ENCODE measurements at places on chromosomes 6 and 20.

DNA sequence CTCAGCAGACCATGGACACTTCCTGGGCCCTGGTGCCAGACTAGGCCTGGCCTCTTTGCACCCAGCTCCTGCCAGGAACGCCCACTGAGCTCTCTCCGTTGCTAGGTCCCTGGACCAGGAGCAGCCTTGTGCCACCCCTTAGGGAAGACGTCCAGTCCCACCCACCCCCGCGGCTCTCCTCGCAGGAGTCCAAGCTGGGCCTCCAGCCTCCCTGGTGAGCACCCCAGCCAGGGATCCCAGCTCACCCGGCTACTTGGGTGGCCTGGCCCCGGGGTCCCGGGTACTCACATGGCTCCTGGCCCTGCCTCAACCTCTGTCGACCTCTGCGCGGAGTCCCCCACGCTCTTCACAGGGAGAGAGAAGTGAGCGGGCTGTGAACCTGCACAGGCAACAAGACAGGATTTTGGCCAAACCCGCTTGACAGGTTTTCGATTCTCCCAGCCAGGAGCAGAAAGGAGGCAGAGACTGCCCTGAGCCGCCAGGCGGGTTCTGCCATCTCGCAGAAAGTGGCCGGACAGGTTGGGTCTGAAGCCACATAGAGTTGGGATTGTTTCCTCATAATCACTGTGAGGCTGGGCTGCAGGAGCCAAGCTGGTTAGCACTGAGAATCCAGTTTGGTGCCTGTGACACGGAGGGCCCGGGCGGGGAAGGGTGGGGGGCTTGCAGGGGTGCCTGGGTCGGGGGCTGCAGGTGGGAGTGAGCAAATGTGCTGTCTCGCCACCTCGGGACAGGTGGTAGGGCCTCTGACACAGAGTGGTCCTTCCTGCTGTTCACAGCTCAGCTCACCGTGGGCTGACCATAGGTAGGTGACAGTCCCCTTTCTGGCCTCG, at the start of gene RBBP8NL:
TSS of gene RBBP8NL (minus strand) at position 368 of the 830 bp plus-strand sequence. CDS start 7,892 bp downstream, outside the sequence.
- DNase-seq, result no peak

- no peak for DNase-seq
Measured at GRCh38 chr6:113432521-113433334, 424.4 kb upstream of the MARCKS start.

- no peak for DNase-seq
Measured at GRCh38 chr6:147829835-147830234, 321.3 kb downstream of the SAMD5 start.

- DNase-seq, result no peak
Measured at GRCh38 chr6:12392490-12392889, 102.3 kb downstream of the EDN1 start.

DNA sequence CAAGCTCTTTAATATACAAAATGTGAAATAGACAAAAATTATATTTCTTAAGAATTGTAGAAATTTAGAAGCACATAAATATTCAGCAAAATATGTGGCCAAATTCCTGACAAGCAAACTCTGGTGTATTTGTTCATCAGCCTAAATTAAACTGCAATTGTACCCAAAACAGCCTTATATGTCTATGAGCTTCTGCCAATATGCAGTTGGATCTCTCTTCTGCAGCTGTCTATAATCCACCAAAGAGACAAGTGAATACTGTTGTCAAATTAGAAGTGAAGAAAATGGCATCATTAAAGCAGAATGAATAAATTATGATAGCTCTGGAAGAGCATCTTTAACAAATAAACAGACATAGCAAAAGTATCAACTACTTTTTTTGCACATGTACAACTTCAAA, 755.7 kb downstream of the GRIK2 start:
- DNase-seq, result no peak

DNA sequence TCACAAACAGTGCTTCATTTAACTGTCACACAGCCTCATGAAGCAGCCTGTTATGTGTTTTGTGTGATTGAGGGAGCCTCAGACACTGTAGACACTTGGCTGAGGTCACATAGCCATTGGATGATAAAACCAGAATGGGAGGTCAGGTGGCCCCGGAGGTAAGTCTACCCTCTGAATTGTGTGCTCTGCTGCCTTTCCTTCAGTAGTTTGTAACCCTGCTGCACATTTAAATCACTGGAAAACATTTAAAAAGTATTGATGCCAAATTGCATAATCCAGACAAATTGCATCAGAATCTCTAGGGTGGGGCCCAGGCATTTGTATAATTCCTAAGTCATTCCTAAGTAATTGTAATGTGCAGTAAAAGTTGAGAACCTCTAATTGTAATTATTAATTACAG, 85.2 kb upstream of the ECI2 start:
- DNase-seq, result no peak

- DNase-seq, result no peak
Measured at GRCh38 chr6:51954681-51955080, 132.7 kb downstream of the PKHD1 start.

Measured in CD4-positive, CD25-positive, alpha-beta regulatory T cell (primary cell).